ENCODE measurements at places on chromosomes 7 and 10.

DNA sequence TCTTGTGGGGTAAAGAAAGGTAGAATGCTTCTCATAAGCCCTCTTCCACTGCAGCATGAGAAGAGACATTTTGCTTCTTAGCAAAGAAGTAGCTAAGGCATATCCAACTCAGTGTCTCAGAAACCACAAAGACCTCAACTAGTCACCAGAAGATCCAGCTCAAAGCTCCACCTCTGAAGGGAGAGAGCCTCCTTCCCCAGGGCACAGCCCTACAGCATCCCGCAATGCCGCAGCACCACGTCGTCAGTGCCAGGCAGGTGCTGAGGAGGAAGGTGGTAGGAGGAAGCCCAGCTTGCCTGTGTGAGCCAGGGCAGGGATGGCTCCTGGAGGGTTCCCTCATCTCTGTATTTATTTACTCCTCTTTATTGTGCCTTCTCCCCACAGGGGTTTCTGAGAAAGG, 385.6 kb upstream of the NPVF start:
- DNase-seq = no peak

- no peak for DNase-seq
These were observed 29.6 kb downstream of the CCDC172 start for GRCh38 chr10:116353817-116354216.

- DNase-seq = no peak
These were observed 305.5 kb downstream of the ACTR3B start for GRCh38 chr7:153065051-153065450.

DNA sequence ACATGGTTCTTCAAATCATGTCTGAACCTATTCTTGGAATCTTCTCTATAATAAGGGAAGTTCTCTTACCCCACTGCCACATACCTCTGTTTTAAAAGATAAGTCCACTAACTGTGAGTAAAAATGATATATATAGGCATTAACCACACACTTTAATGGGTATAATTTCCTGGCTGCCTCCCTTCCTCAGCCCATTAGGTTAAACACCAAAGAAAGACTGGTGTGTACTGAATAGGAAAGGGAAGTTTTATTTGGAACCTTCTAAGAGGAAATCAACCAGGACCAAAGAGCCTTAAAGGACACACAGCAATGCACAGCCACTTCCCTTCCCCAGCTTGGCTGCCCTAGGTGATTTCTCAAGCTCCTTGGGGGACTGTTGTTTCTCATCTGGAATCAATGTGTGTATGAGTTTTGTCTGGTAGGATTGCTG, 5.0 kb upstream of the WBP1L start:
- no peak for DNase-seq

- no peak for DNase-seq
These were observed 74.3 kb upstream of the PDCD4 start for GRCh38 chr10:110797416-110797815.

DNA sequence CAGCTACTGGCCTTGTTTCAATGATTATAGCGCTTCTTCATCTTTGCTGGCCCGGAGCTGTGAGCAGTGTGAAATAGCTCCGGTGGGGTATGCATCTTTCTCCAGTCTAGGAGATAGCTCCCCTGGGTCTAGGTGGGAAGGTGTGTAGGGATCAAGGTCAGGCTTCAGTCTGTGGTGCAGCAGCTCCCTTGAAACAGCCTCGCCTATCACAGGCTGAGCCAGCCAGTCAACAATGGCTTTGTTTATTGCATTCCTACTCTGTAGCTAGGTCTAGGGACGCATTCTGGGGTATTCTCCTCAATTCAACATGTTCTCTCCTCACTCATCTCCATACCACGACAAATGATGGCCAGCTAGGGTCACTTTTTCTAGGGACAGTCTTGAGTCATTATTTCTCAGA, 646.8 kb upstream of the IGFBP3 start:
- no peak for DNase-seq

- DNase-seq = no peak
These were observed 252.0 kb downstream of the SORCS3 start for GRCh38 chr10:104892879-104893617.

DNA sequence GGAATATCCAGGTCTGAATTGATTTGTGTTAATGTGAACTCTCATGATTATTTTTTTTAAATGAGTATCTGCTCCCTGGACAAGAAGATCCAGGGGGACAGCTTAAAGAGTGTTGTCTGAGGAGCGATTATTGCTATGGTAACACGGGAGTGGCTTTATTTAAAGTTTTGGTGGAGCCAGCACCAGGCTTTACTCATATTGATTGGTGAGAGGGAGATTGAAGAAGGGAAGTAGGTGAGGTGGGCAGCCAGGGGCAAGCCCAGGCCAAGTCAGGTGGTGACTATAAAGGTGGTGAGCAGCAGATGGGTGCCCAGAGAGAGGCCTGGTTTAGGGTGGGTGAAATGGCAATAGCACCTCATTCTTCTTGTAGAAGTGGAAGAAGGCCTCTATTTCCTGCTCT, 10.2 kb upstream of the AGR2 start:
- no peak for DNase-seq

DNA sequence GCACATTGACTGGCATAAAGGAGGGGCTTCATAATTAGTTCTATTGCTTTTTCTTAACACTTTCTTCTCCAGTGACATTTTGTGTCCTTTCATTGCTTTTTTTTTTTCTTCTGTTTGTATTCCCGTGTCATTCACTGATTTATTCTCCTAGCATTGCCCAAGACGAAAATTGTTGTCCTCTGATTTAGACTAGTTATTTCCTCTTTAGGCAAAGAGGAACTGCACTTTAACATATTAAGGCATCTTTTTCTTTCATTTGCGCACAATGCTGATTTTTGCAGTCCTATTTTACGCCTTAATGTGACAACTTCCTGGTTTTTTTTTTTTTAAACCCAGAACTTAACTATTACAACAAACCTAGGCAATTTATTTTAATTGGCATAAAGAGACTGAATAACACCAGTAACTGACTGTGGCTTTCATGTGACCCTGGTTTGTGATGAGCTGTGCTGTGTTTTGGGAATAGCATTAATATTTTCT, 39.7 kb downstream of the ARID5B start:
- no peak for DNase-seq

DNA sequence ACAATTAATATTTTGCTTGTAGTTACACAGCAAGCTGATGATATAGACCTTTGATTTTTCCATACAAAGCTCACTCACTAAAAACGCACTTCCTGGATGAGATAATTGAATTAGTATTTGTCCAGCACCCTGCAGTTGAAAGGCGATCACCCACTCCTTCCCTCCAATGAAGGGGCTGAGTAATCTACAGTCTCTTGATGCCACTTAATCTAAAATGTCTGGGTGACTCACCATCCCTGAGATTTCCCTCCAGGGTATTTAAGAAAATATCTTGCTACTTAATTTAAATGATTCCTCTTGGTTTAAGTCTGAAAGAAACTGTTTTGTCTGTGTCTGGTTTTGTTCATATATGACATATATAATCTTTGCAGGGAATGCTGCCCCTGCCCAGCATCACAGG, 515.3 kb downstream of the GRID1 start:
- peak; percentile 6 for DNase-seq

- no peak for DNase-seq
These were observed 8.6 kb downstream of the PSAP start for GRCh38 chr10:71842422-71842821.

- DNase-seq = no peak
These were observed 898.6 kb upstream of the POT1 start for GRCh38 chr7:125828153-125828700.

DNA sequence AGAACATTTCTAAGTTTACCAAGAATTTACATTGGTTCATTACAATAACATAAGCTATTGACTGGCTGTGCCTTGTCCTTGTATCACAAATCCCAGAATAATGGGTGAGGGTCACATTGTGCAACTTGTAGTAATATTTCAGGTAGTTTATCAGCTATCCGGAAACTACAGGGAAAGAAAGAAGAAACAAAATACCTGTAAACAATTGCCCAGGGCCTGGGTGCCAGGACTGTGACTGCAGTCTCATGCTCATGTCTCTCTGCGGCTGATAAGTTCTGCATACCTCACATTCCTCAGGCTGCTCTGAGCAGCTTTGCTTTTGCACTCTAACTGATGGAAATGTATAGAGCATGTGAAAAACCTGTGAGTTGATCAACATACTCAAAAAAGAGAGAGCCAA, 131.8 kb upstream of the TRIM24 start:
- no peak for DNase-seq

GRCh38 chr10:8705415-8705814, 650.9 kb downstream of the GATA3 start:
- DNase-seq = no peak

DNA sequence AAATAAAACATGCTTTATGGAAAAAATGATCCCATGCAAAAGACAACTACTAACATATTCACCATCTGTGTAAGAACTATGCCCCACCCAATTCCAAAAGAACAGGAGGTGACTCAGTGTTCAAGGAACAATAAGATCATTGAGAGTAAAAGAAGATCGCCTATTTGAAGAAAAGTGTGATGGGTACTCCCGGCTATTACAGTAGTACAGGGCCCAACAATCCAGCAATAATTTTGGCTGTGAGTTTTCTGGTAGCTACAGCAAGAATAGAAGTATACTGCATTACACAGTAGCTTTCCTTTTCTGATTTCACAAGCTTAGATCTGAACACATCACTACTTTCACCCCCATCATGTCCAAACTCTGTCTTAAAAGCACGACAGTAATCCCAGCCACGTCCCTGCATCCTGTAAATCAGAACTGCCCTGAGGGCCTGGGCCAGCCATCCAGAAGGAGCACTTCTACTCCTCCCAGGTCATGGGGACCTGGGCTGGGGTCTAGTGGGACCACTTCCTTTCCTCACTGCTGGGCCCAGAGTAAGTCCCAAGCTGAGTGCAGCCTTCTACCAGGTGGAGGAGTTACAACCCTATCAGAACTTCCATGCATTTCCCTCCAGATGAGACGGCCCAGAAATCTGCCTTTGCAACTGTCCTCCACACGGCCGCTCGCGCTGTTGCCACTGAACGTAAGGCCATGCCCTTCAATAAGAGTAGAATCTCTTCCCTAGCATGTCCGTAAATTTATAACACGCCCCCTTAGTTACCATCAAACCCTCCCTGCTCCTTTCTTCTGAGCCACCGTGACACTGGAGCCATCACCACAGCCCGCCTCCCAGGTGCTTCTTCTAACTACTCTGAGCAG, 7.9 kb downstream of the ESYT2 start:
- peak; percentile 94 for DNase-seq

DNA sequence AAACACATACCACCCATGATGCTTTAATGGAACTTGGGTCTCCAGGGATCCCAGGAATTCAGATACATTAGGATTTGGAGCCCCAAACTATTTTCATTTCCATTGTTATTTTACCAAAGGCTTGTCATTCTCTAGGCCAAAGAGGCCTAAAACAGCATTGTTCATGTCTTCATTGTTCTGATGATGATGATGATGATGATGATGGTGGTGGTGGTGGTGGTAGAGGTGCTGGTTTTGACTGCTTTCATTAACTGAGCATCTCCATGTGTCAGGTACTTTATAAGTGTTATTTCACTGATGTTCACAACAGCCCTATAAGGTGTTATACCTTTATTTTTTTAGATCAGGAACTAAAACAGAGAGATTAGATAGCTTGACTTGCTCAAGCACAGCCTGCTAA, 12.2 kb upstream of the RBM20 start:
- no peak for DNase-seq

DNA sequence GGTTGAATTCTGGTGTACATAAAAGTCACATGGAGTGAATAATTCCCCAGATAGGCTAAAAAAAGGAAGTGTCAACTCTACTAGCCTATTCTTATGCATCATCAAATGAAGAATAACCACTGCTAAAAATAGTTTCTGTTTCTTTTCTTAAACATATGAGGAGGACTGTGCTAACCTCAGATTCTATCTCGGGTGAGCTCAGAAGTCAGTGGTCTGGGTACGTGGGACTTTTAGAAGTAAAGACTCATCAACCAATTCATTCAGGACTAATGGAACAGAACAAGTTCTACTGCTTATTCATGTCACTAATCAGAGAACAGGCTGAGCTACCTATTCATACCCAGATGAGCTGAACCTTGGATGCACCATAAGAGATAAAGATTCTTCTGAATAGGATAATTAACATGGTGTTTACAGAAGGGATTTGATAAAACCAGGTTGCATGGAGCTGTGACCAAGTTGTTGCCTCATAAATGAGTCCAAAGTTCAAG, 9.5 kb upstream of the ASAH2 start:
- DNase-seq = peak; percentile 50

- peak; percentile 64 for DNase-seq
These were observed 31.8 kb upstream of the TMEM273 start for GRCh38 chr10:49220031-49220430.

DNA sequence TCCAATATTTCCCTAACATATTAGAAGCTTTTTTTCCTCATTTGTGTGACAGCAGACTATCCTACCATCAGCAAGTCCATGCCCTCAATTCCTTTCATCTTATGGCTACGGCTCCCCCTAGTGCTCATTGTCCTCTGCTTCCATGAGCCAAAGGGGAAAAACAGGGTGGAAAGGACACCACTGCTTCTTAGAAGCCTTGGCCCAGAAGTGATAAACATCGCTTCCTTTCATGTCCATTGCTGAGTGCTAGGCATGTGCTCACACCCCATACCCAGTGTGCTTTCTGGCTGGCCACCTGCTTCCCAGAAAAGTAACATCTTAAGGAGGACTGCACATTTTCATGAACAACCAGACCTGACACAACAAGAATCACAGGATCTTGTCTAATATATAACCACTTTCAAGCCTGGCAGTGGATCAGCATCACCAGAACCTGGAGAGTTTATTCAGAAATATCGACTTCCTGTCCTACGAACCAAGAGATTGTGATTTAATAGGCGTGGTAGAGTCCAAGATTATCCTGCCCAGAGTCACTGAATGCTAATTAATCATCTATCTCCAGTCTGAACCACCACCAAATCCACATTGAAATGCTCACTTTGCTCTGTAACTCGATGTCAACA, 650.5 kb upstream of the SORCS1 start:
- peak; percentile 82 for DNase-seq

DNA sequence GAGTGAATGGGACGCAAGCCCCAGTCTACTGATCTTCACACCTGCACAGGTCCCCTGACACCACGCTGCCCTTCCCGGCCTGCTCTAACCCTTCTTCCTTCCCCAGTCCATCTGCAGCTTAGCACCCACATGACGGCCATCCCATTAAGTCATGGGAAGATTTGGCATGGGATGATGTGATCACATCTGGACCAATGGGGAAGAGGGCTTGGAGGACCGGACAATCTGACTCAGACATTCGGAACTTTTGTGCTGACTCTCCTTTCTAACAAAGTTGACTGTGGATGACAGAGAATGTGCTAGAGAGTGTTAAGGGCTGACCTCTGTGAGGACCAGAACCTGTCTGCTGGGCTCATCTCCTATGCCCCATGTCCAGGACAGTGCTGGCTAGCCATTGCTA, 15.6 kb downstream of the CXCL12 start:
- peak; percentile 71 for DNase-seq

- no peak for DNase-seq
These were observed 157.0 kb downstream of the PRKAG2 start for GRCh38 chr7:151719897-151720242.

GRCh38 chr7:87316846-87317552, 28.5 kb upstream of the CROT start:
- DNase-seq = peak; percentile 88

DNA sequence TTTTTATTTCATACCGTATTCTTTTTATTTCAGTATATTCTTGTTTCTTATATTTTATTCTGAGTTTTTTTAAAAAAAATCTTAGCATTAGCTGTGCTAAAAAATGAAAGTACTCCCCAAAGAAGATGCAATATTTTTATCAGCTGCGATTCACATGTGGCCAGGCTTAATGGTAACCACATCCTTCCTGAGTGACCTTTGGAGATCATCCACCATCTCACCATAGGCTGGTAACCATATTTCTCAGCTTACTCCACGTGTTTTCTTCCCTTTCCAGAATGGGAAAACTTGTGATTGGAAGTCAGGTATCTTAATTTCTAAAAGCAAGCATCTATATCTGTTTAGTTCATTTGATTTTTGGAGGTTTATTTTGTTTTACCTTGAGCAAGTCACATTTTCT, 18.8 kb upstream of the LIPM start:
- DNase-seq = no peak
